ENCODE measurements at places on chromosomes 1 and 21.
A peak's percentile ranks its signal among the peaks of the same experiment; 100 is the strongest.

DNA sequence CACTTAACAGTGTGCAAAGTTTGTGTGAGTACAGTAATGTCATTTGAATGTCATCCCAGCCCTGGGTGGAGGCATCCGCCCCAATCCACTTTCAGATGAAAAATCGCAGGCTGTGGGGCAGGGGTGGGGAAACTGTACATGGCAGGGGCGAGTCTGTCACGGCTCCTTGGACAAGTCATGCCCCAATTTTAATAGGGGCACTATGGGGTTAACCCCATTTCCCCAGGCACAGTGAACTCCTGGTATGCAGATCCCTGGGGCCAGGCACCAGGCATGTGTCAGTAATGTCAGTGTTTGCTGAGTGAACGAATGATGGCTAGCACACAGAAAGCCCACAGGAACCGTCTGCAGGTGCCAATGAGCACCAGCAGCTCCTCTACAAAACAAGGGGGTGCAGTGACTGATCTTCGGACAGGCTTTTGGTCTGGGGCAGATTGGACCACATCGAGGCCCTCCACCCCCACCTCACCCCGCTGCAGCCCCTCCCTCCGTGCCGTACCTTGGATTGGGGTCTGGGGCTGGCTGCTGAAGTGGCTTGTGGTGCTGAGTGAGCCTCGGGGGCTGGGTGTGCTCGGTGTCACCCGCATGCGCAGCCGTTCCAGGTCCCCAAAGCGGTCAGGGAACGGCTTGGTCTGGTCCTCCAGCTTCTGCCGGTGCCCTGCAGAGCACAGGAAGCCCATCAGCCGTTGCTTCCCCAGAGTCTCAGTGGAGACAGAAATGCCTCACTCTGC lies 23.2 kb downstream of the RUNX3 start:
- DNase-seq = no peak

GRCh38 chr1:17591814-17592430 lies 52.4 kb downstream of the ARHGEF10L start:
- DNase-seq = no peak

DNA sequence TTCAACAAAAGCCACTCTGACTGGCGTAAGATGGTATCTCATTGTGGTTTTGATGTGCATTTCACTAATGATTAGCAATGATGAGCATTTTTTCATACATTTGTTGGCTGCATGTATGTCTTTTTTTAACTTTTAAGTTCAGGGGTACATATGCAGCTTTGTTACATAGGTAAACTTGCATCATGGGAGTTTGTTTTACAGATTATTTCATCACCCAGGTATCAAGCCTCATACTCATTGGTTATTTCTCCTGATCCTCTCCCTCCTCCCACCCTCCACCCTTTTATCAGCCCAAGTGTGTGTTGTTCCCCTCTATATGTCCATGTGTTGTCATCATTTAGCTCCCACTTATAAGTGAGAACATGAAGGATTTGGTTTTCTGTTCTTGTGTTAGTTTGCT lies 154.1 kb upstream of the POGK start:
- no peak for DNase-seq

DNA sequence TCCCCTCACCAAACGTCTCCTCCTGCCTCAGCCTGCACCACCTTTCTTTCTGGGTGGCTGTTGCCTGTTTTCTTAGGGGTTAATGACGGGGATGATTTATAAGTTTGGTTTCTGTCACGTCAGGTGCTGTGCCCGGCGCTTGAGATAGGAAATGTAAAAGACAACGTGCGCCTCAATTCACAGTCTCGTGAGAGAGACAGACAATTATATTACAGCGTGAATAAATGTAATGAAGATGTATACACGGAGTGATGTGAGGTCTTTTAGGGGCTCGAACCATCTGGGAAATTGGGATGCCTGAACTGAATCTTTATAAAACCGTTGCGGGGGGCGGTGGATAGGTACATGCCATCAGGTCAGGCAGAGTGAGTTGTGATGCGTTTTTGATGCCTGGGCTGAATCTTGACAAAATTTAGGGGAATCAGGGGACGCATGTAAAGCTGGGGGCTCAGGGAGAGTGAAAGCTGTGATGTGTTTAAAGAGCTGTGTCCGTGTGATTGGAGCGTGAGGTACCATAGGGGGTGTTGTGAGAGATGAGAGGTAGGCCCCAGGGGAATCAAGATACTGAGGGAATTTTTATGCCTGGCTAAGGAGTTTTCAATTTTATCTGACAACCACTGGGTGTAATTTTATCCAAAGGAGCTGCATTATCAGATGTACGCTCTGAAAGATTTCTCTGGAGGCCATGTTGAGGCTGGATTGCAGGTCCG lies 831 bp downstream of the TIPRL start:
- DNase-seq = peak; percentile 8

DNA sequence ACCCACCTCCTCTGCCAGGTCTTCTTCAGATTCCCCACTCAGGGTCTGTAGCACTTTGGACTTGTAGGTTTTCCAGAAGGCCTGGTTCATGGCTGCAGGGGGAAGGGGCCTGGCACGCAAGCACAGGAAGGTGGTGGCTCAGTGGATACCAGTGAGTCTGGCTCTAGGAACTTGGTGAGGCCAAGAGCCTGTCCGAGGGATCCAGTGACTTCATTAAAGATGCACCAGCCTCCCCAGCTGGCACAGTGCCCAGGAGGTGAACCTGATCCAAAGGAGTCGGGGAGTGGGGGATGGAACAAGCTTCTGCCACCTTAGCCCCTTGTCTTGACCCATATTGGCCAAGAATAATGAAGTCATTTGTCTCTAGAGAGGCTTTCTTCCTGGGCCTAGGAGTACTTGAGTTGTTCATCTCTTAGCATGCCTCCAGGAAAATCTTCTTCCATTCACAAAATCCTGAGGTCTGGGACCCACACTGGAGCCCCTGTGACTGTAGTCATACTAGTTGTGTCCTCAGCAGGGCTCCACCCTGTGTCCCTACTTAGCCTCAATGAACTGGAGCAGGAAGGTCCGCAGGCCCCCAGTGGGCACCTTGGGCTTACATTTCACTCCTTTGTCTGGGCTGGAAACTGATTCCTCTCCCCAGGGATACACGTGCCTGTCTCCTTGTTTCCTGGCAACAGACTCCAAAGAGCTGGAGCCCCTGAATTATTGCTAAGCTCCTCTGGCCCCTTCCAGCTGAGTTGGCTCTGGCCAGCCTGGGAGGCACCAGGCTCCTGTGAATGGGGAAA lies at the start of gene C1orf232:
Gene C1orf232 (minus strand): TSS at position 554 of the 788 bp plus-strand sequence. CDS start 464 bp downstream, at position 90.
- no peak for DNase-seq

DNA sequence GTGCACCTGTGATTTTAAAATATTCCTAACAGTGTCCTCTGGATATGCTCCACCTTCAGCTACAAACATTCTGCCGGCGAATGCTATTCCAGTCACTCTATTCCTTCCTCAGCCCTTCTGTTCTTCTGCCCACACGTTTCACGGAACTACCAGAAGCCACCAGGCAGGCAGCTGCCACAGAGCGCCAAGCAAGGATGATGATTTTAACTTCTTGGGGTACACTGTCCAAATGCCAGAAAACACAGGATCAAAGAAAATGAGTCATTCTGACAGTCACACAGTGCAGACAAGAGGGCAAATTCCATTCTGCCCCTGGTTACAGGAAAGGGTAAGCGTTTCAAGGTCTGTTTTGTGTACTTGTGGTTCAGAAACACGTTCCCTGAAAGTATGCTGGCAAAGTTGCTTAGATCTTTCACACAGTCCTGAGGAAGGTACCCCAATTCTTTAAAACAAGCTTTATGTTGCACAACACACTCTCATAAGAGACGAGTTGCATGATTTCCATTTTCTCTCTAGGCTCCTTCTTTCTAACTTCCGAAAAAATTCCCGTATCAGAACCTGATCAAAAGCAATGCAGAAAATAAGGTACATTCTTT lies 508.3 kb upstream of the PKN2 start:
- DNase-seq = no peak

- no peak for DNase-seq
These were observed 346.7 kb upstream of the VAMP3 start for GRCh38 chr1:7424352-7424890.

DNA sequence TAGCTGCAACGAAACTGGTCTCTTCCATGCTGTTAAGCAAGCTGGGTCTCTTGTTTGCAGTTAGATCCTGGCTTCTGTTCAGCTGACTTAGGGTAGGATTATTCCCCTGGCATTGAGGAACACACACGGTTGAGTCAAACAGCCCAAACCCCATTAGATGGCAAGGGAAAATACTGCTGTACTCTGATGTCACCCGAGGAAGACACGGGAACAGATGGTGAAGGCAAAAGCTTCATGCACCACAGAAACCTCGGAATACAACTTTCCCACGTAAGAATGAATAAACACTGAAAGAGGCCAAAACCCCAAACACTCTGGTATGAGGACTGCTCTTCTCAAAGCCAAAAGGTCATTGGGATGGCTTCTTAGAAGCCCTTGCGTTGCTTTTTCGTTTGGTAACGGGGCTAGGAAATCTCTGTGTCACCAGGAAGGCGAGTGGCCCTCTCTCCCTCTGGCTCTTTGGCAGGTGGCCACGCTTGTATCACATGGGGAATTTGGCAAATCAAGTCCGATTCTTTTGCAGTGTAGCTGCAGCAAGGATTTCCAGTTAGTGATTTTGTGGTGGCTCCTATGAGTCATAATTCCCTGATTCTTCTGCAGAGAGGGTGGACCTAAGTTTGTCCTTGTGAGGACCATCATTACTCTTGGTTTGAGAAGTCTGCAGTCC lies 16.7 kb upstream of the LYST start:
- DNase-seq = peak; percentile 68

DNA sequence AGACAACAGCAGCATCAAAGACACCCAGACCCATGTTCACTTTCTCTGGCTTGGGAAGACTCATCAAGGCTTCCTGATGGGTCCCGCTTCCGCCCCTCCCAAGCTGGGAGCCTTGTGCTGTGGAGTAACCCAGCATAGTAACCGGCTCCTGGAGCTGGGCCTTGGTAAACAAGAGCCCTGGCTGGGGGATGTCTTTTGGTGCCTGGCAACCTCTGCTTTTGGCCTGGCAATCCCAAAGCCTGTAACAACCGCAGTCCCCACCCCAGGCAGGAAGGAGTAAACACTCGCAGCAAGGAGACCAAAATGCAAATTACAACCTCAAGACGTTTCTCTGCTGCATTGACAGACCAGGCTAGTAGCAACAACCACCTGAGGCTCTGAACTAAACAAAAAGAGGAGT lies 16.9 kb upstream of the THRAP3 start:
- peak; percentile 33 for DNase-seq

Measured in globus pallidus (tissue), 1 donor.